ENCODE measurements at places on chromosomes 11 and 22.

DNA sequence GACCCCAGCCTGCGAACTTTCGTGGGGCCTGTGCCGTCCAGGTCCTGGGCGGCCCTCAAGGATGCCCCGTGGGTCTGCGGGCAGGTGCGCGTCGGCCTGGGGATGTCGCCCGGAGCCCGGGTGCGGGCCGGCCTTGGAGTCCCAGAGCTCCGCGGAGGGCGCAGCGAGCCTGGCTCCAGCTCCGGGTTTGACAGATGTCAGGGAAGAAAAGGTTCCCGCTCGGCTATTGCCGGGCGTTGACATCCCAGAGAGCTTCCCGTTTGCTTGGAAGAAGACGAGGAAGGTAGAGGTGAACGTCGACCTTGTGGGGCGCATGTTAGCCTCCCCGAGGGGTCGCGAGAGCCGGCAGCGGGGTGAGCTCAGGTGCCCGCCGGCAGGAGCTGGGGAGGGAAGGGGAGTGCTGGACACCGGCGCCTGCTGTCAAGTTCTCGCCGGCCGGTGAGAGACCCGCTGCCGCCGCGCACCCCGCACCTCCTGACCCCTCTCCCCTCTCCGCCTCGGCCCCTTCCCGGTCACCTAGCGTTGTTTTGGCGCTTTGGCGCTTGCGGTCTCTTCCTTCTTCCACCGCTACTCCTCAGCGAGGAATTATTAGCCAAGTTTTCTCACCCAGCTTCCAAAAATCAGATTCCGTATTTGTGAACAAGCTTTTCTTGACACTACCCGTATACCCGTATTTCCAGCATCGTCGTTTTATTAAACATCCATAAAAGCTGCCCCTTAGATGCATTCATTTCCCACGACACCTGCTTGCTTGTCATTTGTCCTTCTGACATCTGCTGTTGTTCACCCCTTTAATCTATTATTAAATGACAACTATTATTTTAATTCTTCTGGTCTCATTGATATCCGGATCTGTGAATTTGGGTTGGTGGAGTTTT, 1.3 kb downstream of the BMAL1 start:
- DNase-seq, result no peak

DNA sequence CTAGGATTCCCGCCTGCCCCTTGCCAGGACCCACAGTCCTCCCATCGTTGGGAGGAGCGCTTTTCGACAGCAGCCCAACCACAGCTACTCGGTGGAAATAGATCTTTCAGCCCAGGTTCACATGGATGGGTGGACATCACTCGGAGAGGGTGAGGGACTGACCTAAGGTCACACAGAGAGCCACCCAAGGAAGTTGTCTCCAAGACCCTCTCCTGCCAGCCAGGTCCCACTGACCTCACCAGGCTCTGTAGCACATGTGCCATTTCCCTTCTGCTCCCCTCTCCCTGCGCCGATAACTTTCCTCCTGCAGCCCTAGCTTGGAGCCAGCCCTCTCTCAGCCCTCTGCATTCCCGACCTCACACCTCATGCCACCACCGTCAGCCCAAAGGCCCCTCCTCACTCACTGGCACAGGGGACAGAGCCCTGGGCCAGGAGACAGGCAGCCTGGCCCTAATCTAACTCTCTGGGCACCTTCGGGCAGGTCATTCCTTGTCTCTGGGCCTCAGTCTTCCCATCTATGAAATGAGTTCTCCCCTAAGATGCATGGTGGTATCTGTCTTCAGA, 4.7 kb downstream of the KCNJ4 start:
- no peak for DNase-seq

- no peak for DNase-seq
Measured at GRCh38 chr22:46547883-46548244, 10.4 kb upstream of the CELSR1 start.

GRCh38 chr22:39457556-39458443, 988 bp downstream of the MGAT3 start:
- DNase-seq, result no peak

DNA sequence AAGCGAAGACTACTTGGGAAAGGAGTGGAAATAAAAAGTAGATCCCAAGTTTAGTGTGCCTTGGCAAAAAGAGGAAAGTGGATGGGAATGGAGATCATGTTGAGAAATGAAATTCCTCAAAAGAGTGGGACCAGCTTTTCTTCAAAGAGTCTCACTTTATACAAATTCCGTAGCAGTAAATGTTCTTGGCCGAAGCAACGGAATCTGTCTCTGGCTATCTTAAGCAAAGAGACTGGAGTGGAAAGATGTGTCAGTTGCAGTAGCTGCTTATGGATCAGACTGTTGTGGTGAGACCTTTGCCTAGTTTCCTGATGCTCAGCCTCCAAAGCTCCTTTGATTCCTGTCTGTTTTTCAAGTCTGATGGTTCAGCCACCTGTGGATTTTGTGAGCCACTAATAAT, 73.6 kb downstream of the CSTPP1 start:
- DNase-seq, result no peak

DNA sequence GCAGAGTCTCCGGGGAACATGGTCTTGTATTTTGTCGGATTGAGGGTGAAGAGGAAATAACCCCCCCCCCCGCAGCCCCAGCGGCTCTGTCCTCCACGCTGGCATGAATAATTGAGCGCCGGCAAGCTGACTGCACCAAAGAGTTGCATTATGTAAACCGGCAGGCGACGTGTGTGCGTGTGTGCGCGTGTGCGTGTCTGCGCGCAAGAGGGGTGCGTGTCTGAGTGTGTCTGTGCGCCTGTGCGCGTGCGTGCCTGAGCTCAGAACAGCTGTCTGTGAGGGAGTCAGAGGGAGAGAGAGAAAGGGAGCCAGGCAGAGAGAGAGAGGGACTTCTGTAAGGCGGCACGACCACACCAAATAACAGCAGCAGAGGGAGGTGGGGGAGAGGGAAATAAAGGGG, 94.4 kb downstream of the SCN3B start:
- no peak for DNase-seq

GRCh38 chr11:76806131-76806530, 23.0 kb downstream of the TSKU start:
- DNase-seq, result no peak

- no peak for DNase-seq
Measured at GRCh38 chr11:36224209-36224882, 64.9 kb downstream of the COMMD9 start.

DNA sequence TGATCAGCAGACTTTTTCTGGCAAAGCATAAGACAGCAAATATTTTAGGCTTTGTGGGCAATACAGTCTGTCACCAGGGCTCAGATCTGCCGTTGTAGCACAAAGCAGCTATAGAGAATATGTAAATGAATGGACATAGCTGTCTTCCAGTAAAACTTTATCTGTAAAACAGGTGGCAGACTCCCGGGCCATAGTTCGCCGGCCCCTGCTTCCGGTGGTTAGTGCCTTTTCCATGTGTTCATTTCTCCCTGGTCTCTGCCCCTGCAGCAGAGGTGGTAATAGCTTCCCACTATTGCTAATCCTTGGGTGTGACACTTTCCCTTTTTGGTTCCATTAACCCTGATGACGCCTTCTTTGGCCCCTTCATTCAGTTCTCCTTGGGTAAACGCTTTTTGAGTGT, 93.7 kb upstream of the LDLRAD3 start:
- no peak for DNase-seq

- DNase-seq, result no peak
Measured at GRCh38 chr11:119671561-119672015, 57.4 kb downstream of the NECTIN1 start.

DNA sequence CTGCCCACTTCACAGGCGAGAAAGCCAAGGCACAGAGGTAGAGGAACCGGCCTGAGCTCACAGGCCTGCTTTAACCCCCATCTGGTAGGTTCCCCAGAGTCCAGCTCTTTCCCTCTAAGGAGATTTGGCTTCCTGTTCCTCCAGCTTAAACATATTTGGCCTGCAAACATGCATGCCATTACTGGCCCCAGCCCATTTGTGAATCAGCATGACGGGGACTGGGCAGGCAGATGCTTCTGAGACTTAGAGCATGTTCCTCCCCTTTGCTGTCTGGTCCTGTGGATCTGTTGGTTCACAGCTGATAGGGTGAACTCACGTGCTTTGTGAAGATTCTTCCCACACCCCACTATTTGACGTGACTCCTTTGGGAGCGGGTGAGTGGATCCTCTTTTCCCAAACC, 12.6 kb downstream of the CHST1 start:
- DNase-seq, result no peak

DNA sequence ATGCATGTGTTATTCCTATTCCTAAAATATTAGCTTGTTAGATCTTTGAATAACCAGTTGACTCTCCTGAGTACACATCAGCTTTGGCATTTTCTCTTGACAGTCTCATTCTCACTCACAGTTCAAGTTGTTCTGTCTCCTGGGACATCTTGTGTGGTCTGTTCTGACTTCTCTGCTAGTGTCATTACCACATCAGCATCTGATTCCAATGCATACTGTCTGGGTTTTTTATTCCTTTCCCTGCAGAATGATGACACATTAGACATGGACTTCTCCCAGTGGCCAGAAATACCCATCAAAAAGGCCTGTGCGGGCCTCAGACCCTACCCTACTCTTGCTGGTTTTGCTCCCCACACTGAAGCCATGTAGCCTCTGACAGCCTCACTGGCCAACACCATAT, 2.7 kb downstream of the ZNF74 start:
- no peak for DNase-seq

GRCh38 chr11:23725752-23726151, 771.1 kb upstream of the LUZP2 start:
- no peak for DNase-seq

GRCh38 chr11:10895285-10895684, 37.4 kb upstream of the ZBED5 start:
- no peak for DNase-seq

- no peak for DNase-seq
Measured at GRCh38 chr22:19122752-19123492, 710 bp upstream of the DGCR2 start.

GRCh38 chr22:50471962-50472361, 2.9 kb downstream of the SBF1 start:
- DNase-seq, result no peak

DNA sequence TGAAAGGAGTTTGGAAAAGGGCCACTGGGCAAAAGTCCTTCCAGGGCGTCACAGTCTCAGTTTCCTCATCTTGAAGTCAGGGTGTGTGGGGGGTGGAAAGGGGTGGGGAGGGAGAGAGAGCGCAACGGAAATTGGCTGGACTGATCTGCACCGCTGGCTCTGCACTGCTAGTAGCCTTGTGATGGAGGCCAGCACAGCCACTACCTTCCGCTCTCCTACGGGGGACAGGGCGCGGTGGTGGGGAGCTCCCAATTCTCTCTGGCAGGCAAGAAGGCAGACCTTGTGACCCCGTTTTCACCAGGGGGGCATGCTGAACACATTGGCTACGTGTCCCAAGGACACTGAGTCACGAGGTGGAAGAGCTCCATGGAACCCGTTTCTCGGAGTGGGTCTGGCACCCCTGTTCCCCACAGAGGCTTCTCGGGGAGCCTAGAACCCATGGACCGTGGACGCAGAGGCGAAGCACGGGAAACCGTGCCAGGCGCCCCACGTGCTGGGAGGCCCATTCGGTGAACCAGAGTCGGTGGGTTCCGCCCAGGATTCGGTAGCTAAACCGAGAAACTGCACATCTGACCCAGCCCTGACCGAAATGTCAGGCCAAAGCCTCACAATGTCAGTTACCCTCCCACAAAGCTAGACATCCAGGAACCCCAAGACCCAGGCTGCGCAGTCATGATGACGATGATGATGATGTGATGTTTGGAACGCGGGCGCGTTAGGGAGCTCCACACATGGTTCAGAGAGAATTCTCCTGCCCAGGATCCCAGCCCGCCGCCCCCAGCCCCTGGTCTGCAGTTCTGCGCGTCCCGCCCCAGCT, 28.3 kb upstream of the WNT11 start:
- DNase-seq, result peak; percentile 7

GRCh38 chr11:104856607-104857006, 41.7 kb downstream of the CASP12 start:
- DNase-seq, result no peak

GRCh38 chr22:31944700-31945442, 536 bp downstream of the YWHAH start:
- DNase-seq, result peak; percentile 22

GRCh38 chr11:70833554-70833953, 418.8 kb downstream of the SHANK2 start:
- DNase-seq, result no peak

GRCh38 chr11:3021125-3021524, 29.0 kb upstream of the NAP1L4 start:
- no peak for DNase-seq

- DNase-seq, result no peak
Measured at GRCh38 chr11:130403967-130404366, 24.4 kb downstream of the ADAMTS8 start.

DNA sequence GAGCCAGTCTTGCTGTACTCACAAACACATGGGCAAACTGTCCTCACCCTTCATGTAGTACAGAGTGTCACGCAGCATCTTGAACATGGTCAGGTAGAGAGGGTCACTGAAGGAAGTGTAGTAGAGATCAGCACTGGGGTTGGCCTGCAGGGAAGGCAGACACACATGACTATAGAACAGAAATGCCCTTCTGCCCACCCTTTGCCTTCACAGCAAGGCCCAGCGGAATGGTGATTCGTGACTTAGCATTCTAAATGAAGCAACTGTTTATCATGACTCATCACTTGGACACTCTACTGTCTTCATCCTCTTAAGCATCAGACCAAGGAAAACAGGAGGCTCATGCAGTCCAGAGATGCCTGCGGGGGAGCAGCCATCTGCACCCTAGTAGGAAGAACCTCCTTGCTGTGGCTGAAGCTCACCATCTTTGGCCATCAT, 33.4 kb downstream of the SERPIND1 start:
- DNase-seq, result no peak

- no peak for DNase-seq
Measured at GRCh38 chr22:40237788-40238424, 60.2 kb downstream of the TNRC6B start.

DNA sequence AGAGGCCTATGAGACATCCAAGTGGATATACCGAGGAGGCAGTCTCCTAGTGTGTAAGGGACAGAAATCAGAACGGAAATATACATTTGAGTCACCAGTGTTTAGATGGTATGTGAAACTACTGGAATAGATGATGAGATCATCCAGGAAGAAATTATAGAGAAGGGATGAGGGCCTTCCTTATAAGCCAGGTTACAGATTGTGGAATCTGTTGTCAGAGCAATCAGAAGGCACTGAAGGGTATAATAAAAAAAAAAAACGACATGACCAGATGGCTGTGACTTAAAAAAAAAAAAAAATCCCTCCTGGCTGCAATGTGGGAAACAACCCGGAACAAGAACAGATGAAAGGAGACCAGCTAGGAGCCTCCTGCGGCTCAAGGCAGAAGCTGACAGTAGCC, 2.7 kb downstream of the MAJIN start:
- no peak for DNase-seq

DNA sequence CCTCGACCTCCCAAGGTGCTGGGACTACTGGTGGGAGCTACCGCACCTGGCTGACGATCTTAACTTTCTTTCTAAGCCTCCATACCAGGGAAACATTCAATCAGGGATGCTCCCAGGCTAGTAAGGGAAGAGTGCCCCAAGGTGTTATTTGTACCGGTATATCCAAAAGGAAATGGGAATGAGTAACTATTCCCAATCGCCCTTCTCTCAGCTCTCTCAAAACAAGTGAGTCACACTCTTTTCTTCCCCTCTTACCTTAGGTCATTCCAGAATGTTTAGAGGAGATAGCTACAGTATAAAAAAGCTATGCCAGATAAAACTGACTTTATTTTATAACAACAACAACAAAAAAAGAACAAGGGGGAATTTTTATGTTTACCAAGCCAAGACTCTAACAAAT, 13.7 kb downstream of the DCDC1 start:
- no peak for DNase-seq
